CD4-positive, alpha-beta T cell (primary cell): ENCODE measurements at places on chromosomes 5 and 9.

DNA sequence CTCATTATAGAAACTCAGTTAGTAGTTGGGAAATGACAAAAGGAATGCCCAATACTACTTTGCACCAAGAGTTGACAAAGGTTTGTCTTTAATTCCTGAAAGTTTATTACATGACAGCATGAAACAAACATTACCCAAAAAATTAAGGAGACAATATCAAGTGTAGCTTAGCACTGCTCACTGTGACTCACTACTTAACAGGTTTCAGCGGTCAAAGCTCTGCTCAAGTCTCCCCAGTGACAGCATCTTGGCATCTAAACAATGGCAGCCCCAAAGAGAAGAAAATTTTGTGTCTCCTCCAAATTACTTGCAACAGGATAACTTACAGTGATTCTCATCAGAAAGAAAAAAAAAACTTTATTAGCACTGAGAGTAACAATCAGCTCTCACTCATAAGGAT lies 1030.2 kb downstream of the EFNA5 start:
- DNase-seq = no peak

- no peak for DNase-seq
Observed at GRCh38 chr5:139571966-139572365, 10.8 kb downstream of the UBE2D2 start.

DNA sequence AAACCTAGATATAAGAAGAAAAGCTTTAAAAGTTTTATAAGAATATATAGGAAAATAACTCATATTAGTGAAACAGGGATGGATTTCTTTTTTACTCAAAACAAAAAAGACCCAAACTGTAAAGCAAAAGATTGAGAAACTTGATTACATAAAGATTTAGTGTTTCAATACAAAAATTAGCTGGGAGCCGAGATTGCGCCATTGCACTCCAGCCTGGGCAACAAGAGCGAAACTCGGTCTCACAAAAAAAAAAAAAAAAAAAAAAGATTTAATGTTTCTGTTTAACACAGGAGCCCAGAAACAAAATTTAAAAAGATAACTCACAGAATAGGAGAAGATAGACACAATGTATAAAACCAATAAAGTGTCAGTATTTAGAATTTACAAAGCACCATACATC lies 45.2 kb downstream of the CDC14B start:
- no peak for DNase-seq

GRCh38 chr5:165410476-165410875 lies 1905.1 kb downstream of the MAT2B start:
- no peak for DNase-seq

DNA sequence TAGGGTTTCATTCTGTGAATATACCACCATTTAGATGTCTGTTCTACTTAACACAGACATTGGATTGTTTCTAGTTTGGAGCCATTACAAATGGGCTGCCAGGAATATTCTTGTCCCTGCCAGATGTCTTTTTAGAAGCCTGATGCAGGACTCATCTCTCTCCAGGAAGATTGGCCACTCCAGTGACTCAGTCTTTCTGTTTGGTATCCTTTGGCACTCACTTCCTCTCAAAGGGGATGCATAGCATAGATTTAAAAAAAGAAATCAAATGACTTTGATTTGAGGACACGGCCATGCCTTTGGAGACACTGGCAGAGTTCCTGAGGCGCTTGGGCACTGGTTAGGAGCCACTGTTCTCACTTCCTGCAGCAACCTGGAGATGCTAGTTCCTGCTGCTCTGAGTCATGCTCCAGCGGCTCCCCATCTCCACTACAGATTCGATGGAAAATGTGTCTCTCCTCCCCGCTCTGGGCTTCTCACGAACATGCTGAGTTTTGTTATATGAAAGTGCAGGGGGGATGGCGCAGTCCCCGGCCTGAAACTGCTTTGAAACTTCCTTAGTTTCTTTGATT lies 3.5 kb upstream of the ZNF366 start:
- no peak for DNase-seq
